Activated B cell treated with CpG ODN at 0.5 μM for 24 hours (primary cell): ENCODE measurements at places on chromosomes 11 and 22.

DNA sequence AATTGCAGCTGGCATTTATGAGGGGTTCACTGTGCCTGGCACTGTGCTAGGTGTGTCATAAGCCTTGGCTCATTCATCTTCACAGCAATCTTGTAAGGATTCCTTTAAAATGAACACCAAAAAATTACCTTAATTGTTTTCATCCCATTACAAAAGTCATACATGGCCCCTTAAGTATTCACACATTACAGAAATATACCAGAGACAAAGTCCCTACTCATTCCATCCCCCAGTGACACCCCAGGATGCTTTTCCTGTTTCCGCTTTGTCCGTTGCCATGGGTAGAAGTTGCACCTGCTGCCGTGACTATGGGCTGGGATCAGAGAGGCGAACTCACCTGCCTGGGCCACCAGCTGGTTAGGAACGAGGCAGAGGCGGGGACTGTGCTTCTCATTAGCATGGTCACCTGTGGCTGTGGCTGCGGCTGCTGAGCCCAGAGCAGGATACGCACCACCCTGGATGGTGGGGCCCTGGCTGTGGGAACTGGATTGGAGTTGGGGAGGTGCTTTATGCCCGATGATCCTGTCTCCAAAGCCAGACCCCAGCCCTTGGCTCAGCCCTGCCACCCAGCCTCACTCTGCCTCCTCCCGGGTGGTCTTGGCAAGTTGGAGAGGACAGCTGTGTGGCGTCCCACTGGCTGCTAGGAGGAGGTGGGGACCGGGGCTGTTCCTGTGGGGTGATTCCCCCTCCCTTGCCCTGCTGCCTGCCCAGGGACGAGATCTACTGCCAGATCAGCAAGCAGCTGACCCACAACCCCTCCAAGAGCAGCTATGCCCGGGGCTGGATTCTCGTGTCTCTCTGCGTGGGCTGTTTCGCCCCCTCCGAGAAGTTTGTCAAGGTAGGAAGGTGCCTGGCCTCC, 60.8 kb downstream of the MYO7A start:
- no peaks in the 10 kb centered on the region for H3K27me3 ChIP-seq
- no peak for DNase-seq
- H3K36me3 ChIP-seq = no peaks in the 10 kb centered on the region
- no peaks in the 10 kb centered on the region for H3K4me1 ChIP-seq
- H3K27ac ChIP-seq = no peak overlapping the region

GRCh38 chr22:42881298-42881697, 24.2 kb upstream of the ARFGAP3 start:
- H3K4me1 ChIP-seq = peaks cover 14% of the 10 kb centered on the region
- H3K27me3 ChIP-seq = no peaks in the 10 kb centered on the region
- DNase-seq = no peak
- H3K4me3 ChIP-seq = no peak overlapping the region
- no peak overlapping the region for H3K27ac ChIP-seq

DNA sequence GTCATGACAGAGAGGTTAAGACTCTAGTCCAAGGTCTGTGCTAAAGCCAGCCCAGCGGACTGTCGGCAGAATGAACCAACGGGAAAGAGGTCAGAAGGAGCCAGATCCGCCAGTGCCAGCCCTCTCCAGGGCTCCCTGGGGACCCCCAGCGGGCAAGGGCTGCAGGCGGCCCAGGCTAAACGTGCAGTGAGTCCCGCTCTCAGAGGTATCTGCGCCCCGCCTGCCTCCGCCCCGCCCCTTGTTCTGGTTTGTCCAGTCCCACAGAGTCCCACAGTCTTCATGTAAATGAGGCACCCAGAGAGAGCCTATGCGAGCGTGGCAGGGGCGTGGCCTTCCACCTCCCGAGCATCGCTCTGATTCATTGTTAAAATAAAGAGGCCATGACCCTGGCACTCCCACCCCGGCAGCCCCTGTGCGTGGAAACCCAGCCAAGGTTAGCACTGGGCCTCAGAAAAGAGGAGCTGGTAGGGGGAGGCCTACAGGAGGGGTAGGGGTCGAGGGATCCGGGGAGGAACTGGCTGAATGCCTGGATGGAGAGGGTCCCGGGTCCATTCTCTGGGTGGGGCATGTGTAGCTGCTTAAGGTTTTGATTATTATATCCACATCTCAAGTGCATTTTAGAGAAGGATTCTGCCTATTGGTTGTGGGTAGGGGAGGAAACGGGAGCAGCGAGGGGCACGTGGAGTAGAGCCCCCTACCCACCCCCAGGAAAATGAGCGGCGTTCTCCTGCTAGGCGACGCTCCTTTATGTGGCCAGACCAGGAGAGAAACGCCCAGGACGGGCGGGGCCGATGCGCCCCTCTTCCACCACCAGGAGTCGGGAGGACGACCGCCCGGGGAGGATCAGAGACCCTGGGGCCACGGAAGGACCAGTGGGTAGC, at the start of gene TRIOBP:
Gene TRIOBP, plus strand, starts transcription at position 392 of the 881 bp plus-strand sequence. CDS start 4,318 bp downstream, outside the sequence.
- H3K4me3 ChIP-seq = peak within 1 kb of the TSS; percentile 60
- no peak within 1 kb of the TSS for H3K27ac ChIP-seq
- peak; percentile 76 for DNase-seq
- H3K36me3 ChIP-seq = peaks cover 25% of the 10 kb centered on the region
- H3K27me3 ChIP-seq = no peaks in the 10 kb centered on the region

GRCh38 chr11:132134322-132134721, 763.9 kb downstream of the NTM start:
- no peaks in the 10 kb centered on the region for H3K27me3 ChIP-seq
- DNase-seq = no peak
- H3K27ac ChIP-seq = no peak overlapping the region
- H3K4me1 ChIP-seq = no peaks in the 10 kb centered on the region
- no peak overlapping the region for H3K4me3 ChIP-seq
- no peaks in the 10 kb centered on the region for H3K36me3 ChIP-seq

- DNase-seq = no peak
- peaks cover 50% of the 10 kb centered on the region for H3K4me1 ChIP-seq
- H3K27ac ChIP-seq = peak overlapping the region; percentile 98
- H3K4me3 ChIP-seq = peak overlapping the region; percentile 98
- peaks cover 5% of the 10 kb centered on the region for H3K27me3 ChIP-seq
- peaks cover 38% of the 10 kb centered on the region for H3K36me3 ChIP-seq
Measured at GRCh38 chr11:35662061-35662648, 420 bp upstream of the TRIM44 start.
